Smooth muscle cell of the coronary artery (primary cell): ENCODE measurements at places on chromosomes 7 and 10. TPM values are rescaled to one million over a fixed set of nuclear protein-coding genes. Genes with fewer than 3 reads are reported as not detected.

Gene SH2D4B
- not detected in 2 replicates for total RNA-seq

Gene TRA2A
- total RNA-seq: 25.2 and 25.4 TPM in 2 replicates

Gene STYXL1
- 29.4 and 50.7 TPM in 2 replicates for total RNA-seq

Gene BAIAP2L1
- total RNA-seq: 0.82 and 3.5 TPM in 2 replicates

Gene ZPBP
- total RNA-seq: not detected in 2 replicates

Gene MRPL32
- total RNA-seq: 26.8 and 52.5 TPM in 2 replicates

Gene SLC13A1
- total RNA-seq: not detected in 2 replicates

Gene TYW1
- 15.6 and 19.1 TPM in 2 replicates for total RNA-seq

Gene LRRC18
- total RNA-seq: not detected in 2 replicates

Gene TEX36
- not detected in 2 replicates for total RNA-seq

Gene NEUROG3
- total RNA-seq: not detected in 2 replicates

Gene DNAJC12
- total RNA-seq: 0.70 and 3.0 TPM in 2 replicates

Gene ASB10
- not detected in 2 replicates for total RNA-seq

Gene PALD1
- total RNA-seq: 1.1 and 1.7 TPM in 2 replicates
